ENCODE measurements at places on chromosomes 13 and 19. TPM values are rescaled to one million over a fixed set of nuclear protein-coding genes. Genes with fewer than 3 reads are reported as not detected.

Gene SLITRK1
- not detected for total RNA-seq

Gene KLC3
- total RNA-seq = not detected

Gene PEAK3
- 5.7 TPM for total RNA-seq

Gene DHDH
- total RNA-seq = not detected

Gene NFKBIB
- 78.0 TPM for total RNA-seq

Gene PLVAP
- total RNA-seq = 0.33 TPM

Gene F2RL3
- total RNA-seq = 0.39 TPM

Gene LGALS14
- total RNA-seq = not detected

Gene PSG1
- not detected for total RNA-seq

Gene UBE2L5
- total RNA-seq = not detected

DNA sequence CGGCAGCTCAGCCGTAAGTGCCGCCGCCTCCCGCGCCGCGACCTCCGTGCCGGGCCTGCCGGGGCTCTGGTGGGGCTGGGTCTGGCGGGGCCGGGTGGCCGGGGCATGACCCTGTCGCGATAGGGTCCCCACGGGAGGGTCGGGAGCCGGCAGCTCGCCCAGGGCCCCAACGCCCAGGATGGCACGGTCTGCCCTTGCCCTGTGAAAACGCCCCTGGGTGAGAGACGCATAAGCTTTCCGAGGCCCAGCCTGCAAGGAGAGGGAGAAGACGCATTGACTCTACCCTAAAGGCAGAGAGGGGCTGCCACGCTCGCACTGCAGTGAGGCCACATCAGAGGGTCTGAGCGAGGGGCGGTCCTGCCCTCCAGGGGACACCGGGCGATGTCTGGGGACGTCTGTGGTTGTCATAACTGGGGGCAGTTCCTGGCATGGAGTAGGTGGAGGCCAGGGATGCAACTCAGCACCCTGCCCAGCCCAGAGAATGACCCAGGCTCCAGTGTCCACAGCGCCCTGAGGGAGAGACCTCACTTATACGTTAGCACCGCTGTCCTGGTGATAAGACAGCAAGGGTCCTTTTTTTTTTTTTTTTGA lies 539 bp downstream of the ZNF554 start:
- no peak for DNase-seq

DNA sequence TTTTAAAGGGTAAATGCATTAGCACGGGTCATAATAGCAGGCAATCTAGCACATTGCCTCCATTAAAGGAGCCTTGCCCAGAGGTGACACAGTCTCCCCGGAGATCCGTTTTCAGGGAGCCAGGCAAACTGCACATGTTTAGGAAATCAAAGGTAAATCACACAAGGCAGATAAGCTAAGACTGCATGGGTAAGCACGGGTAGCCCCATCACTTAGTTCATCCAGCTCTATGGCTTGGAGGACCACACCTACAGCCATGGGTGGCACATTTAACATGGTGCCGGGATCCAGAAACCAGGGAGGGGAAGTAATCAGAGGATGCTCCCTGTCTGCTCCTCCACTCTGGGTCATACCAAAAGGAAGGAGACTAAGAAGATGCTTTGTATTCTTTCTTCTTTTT lies 16.8 kb downstream of the LGALS16 start:
- no peak for DNase-seq

DNA sequence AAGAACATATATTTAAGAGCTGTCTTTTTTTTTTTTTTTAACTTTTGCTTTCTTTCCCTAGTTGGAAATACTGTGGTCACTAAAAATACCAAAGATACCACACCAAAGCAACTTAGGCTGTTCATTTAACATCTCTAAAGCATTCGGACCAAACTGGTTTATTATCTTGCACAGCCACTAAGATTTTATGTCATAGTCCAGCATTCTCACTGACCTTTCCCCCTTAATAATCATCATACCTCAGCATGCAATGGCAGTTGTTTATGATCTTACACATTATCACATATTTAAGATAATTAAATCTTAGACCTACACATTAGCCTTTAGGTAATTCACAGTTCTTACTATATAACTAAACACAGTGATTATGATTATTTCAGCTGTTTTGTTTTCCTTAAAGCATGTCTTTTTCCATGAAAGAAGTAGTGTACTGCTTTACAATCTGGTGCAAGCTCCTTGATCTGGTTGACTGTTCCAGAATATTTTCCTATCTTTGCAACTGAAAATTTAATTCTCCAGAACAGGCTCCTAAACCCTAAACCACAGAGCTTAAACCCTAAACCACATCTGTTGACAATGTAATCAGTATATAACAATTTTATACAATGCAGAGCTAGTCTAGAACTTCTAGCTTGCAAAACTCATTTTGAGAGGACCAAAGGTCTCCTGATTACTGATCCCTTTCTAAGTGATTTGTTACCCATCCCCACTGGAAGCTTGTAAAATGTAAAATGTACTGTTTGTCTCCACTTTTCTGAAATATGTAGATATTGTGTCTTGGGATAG lies 74.2 kb downstream of the CDK8 start:
- DNase-seq = no peak

GRCh38 chr19:44530777-44531176 lies 1.3 kb upstream of the CEACAM20 start:
- no peak for DNase-seq

GRCh38 chr13:19591864-19592263 lies 30.5 kb upstream of the TPTE2 start:
- DNase-seq = no peak

GRCh38 chr19:2123682-2124387 lies 27.1 kb downstream of the IZUMO4 start:
- no peak for DNase-seq

DNA sequence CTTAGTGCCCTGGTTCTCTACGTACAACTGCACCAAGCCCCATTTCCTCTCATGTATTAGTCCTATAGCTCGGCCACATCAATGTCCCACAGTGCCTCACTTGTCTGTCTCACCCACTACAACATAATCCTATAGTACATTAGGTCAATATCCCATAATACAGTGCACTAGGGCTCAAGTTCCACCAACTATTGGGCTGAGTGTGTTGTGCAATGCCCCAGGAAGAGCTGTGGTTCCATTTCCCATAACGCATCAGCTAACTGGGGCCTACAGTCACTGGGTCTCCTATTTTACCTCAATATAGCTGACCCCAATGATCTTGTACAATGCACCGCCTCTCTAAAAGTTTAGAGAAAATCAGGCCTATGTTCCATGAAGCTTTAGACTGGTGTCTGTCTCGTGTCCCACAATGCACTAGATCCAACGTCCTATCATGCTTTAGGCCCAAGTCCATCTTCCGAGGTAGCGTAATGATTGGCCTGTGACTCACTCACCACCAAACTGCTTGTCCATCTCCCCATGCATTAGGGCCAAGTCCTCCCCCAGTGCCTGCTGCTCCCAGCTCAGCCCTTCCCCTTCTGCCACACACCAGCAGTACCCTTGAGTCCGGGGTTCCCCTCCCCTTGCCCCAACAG lies 21.8 kb downstream of the TSKS start:
- no peak for DNase-seq

DNA sequence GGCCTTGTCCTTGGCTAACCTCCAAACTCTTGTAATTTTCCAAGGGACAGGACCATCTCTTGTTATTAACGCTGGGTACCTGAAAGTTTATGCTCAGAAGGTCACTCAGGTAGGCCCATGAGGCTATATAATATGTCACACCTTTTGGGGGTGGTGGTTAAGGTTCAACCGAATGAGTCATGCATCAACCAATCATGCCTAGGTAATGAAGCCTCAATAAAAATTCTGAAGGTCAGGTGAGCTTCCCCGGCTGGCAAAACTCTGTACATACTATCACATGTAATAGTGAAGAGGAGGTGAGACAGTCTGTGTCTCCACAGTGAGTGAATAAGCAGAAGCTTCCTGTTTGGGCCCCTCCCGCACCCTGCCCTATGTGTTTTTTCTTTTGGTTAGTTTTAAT lies 424.9 kb downstream of the PCDH17 start:
- DNase-seq = no peak

- DNase-seq = no peak
Observed at GRCh38 chr13:112324116-112324515, 52.0 kb upstream of the SPACA7 start.

GRCh38 chr19:55549500-55550320 lies 4.4 kb upstream of the SBK3 start:
- DNase-seq = no peak

DNA sequence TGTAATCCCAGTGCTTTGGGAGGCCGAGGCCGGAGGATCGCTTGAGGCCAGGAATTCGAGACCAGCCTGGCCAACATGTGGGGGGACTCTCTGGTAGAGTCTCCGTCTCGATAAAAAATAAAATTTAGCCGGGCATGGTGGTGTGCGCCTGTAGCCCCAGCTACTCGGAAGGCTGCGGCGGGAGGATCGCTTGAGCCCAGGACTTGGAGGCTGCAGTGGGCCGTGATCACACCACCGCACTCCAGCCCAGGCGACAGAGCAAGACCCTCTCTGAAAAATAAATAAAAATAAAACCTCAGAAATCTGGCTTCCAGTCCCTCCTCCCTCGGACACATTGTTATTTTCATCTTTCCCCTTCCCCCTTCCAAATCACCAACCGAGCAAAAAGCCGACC lies 332 bp downstream of the IRGQ start:
- no peak for DNase-seq

GRCh38 chr19:31146015-31146414 lies 203.2 kb downstream of the TSHZ3 start:
- no peak for DNase-seq

DNA sequence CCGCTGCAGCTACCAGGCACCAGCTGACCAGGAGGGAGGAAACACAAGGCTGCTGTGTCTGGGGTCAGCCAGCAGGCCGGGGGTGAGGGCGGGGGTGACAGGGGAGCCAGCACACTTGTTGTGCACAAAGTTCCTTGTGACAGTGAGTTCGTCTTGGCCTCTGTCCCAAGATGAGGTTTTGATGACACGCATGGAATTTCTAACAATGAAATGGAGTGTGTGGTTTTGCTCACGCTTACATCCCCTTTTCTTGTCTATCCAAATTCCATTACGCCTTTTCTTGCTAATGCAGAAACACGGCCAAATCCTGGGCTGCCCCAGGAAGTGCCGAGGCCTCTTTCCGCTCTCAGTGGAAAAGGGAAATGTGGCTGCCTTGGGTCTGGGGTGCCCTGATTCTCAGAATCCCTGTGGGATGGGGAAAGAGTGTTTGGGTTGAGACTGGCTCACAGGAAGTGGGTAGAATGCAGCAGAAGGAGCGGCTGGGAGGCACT lies 73.8 kb downstream of the GADD45B start:
- DNase-seq = no peak

DNA sequence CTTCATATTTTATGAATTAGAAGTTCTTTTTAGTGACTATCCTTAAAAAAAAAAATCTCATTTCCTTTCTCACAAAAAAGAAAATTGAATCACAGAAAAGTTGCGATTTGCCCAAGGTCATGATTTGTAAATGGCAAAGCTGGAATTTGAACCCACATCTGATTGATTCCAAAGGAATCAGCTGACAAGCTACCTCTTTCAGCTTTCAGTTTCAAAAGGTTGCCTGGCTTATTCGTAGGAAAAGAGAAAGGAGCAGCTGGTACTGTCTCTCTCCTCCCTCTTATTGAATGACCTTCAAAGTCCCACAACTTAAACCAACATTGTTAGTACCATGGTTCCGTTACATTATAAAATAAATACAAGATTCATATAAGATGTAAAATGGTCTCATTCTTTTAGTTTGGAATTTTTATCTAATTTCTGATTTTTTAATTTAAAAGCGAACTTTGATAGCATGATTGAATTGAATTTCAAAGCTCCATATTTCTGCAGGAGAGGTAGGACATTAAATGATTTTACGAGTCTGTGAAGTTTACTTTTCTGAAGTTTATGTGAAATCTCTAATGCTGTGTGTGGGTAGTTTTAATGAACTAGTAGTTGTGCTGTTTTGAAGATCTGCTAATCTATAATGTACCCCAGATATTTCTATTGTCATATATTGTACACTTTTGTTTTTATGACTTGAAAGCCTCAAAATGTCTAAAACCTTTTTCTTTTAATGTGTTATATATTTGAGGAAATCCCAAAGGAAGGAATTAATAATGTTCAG lies 18.5 kb upstream of the KCTD4 start:
- no peak for DNase-seq

GRCh38 chr19:17076543-17076991 lies 990 bp downstream of the MYO9B start:
- DNase-seq = no peak

- no peak for DNase-seq
Observed at GRCh38 chr19:34393031-34393430, 11.2 kb upstream of the PDCD2L start.

All from natural killer cell (primary cell).